ENCODE measurements at places on chromosomes 4 and X.

DNA sequence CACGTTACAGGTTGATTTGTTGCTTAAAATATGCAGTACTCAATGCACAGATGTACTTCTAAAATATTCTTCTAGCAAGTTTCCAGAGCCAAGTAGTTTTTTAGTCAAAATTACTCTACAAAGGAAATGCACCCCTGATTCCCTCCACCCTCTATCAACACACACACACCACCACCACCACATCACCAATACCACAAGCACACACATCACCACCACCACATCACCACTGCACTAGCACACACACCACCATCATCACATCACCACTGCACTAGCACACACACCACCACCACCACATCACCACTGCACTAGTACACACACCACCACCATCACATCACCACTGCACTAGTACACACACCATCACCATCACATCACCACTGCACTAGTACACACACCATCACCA, 105.2 kb upstream of the FRG1 start:
- DNase-seq = no peak

DNA sequence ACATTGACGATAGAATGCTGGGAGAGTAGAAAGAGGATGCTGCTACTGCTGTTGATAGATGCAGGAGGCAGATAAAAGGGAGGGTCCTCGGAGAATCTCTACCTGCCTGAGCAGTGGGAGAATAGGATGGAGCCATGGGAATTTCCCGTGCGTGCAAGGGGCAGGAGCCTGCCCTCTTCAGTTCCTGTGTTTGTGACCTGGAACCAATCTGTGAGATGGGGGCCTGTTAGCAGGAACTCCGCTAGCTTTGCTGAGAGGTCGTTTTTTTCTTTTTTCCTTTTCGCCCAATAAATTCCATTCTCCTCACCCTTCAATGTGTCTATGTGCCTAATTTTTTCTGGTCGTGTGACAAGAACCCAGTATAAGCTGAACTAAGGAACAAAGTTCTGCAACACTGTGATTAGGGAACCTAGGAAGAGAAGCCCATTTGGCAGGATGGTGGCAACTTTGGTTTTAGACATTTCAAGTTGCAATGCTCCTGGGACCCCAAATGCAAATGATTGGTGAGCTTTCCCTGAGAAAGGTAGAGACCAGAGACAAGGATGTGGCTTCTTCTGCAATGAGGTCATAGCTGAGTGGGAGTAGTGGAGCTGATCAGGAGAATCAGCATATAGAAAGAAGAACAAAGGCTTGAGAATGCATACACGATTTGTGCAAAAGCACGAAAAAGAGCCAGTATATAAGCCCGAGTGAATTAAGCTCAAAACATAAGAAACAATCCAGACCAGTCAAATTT, 23.9 kb downstream of the SLC39A8 start:
- no peak for DNase-seq

GRCh38 chr4:153527690-153528089, 61.5 kb downstream of the TMEM131L start:
- no peak for DNase-seq

DNA sequence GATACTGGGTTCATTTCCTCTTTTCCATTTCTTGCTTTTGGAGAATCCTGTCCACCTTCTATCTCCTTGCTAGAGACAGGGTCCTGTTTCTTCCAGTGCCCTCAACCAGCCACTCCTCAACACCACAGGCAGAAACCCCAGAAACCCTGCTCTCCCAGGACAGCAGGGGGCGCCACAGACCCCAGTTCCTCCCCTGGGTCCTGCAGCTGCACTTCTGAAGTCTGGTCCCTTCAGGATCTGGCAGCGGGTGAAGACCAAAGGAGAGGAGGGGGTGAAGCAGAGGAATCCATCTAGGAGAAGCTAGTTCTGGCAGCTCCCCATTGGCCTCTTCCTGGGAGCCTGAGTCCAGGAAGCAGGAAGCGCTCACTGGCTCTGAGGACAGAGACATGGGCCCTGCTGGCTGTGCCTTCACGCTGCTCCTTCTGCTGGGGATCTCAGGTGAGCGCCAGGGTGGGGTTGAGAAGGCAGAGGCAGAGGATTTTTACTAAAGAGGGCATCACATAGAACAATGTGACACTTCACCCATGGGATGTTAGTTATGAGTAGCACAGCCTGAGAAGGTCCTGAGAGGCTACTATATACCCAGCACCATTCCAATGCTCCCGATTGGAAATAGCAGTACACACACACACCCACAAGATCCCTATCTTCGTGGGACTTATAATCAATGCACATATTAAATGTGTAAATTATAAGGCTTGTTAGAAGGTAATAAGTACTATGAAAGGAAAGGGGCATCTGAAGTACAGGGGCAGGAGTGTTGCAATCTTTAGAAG, at the start of gene PRSS48:
Gene PRSS48 (plus strand): TSS at position 375 of the 776 bp plus-strand sequence. CDS start 12 bp downstream, at position 387.
- DNase-seq = peak; percentile 8

DNA sequence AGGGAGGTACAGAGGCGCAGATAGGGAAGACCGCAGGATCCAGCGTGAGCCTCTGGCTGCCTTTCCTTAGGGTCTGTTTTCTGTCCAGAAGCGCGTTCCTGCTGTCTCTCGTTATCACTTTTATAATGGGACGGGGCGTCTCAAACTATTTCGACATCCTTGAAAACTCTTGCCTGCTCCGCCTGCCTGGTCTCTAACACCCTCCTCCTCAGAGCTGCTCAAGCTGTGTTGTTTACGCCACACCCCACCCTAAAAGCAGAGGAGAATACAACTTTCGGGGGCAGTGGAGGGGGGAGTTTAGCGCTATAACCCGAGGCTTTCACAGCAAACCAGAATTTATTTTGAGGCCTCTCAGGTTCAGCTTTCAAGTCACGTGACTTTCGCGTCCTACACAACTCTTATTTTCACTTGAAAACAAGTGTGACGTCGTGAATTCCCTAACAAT, 646 bp upstream of the FAM3A start:
- DNase-seq = no peak

DNA sequence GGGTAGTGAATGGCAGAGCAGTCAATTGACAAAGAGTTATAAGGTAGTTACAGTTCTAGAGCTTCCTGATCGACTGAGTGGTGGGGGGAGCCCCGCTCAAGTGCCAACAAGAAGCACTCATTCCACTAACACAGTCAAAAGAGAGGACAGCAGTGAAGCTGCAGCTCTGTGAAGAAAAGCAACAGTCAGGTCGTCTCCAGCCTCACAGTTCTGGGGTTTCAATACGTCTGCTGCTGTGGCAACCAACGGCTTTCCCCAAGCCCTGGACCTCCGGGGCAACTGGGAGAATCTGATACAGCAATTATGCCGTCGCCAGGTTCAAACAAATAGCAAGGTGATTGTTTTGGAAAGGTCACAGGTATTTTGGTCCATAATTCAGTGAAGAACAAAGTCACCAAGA, 30.8 kb downstream of the GPM6B start:
- no peak for DNase-seq

DNA sequence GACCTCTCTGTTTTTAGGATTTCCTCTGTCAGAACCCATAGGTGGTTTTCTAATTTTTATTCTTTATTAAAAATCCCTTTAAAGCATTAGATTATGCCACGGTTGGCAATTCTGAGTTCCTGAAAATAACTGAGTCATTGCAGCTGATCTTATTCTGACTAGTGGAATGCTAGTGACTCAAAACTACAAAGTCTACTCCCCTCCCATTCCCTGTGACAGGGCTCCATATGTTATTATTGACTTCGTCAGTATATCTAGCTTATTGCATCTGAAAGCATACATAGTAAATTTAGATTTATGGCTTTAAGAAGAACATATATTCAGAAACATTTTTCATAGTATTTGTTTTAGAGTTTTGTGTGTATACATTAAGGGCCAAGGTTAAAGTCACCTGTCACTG, 38.5 kb downstream of the HERC3 start:
- DNase-seq = no peak

DNA sequence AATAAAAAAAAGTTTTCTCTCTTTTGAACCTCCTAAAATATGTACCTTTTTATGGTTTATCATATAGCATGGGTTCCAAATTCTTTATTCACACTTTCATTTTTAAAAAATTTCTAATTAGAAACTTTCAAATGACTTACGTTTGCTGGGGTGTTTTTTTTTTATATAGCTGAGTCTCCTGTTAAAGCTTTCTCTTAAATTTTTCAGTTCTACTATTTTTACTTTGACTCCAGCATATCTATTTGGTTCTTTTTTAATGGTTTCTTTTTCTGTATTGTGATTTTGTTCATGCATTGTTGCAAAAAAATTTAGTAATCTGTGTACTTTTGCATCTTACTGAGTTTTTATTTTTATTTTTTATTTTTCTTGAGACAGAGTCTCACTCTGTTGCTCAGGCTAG, 22.3 kb downstream of the ZNF718 start:
- DNase-seq = no peak

DNA sequence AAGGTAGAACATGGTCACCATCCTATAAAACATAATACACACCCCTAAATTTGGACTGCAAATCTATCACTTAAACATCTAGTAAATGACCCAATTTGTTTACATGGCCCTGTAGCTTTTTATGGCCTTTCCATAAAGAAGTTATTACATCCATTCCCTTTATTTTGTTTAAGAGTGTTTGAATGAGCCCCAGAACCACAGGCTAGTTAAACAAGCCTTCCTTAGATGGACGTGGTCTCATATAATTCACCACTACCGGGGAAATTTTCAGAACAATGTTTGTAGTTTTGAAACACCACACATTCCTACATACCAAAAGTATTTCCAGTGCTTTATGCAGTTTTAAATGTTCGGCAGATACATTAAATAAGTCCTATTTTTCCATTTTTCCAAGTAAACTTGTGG, 12.3 kb downstream of the PDGFC start:
- DNase-seq = no peak

DNA sequence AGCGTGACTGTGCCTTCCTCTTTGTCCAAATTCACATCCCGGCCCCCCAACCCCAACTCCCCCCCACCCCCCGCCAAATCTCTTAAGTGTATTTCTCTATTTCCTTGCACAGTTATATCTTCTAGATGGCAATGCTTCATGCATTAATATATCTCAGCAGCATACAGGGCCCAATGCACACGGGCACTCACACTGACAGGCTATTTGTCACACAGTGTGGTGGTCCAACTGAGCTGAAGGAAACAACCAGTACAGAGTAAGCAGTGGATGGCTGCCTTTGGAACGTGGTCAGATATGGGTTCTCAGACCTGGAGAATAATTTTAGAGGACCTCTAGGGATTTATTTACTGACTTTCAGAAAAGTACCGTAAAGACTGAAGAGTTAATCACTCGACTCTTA, 681 bp downstream of the EXOC1 start:
- no peak for DNase-seq

DNA sequence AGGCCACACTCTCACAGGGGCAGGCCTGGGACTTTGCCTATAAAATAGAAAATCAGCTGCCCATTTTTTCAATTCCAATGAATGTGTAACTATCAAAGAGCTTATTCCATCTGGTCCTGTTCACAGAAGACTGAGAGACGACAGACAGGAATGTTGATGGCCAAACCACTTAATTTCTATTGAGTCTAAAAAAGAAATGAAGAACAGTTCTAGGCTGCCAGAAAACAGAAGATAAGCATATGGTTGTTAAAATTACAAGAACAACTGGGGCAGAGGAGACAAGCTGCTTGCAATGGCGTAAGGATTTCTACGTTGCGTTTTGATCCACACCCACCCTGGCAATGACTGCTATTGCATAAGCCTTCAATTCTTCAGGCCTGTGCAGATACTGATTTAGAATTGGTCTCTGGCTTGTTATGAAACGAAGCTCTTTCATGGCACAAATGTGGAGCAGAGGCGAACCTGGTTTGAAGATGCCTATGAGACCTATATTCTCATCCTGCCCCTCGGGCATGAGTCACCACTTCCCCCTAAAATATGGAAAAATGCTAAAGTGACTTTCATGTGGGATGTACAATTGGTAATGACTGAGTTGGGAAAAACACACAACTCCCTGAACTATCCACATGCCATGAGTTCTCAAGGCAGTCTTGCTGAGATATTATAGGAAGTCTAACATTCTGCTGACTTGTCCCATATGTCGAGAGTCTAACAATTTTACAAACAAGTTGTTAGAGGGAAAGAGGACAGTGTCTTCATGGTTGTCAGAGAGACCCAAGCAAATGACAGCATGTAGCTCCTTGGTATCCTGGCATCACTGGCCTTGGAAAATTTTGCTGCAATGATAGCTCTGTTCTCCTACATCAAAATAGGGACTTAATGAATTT, 37.9 kb upstream of the SORBS2 start:
- DNase-seq = no peak

DNA sequence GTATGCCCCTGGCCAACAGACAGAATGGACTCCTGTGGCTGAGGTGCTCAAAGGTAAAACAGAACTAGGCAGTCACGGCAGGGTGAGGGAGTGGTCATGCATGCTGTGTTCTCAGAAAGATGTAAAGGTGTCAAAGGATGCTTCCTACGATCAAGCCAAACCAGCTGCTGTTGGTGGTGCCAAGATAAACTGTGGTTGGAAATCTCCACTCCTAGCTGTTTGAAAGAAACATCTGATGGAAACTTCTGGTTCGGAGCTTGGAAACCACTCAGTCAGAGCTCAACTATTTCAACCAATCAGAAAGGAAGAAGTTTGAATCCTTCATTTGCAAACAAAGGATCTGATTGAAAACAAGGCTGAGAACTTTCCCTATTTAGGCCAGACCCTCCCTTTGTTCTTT, 68.5 kb upstream of the DDX60 start:
- no peak for DNase-seq

DNA sequence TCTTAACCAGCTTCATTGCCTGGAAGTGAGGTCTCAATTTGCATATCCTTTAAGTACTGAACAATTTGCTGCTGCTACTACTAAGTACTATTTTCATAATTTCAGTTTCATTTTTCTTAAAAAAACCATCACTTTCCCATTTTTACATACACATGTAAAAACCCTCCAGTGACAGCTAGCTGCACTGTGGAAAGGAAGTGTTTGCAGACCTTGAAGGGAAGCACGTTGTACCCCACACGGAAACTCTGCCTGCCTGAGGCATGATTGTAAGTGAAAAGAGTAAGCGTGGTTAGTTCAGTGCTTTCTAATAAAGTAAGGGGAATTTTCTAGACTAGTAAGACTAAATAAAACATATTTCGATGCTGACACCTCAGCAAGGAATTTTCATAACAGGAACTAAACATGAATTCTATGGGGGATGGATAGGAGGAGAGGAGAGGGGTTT, 103.6 kb downstream of the RAPGEF2 start:
- DNase-seq = no peak

DNA sequence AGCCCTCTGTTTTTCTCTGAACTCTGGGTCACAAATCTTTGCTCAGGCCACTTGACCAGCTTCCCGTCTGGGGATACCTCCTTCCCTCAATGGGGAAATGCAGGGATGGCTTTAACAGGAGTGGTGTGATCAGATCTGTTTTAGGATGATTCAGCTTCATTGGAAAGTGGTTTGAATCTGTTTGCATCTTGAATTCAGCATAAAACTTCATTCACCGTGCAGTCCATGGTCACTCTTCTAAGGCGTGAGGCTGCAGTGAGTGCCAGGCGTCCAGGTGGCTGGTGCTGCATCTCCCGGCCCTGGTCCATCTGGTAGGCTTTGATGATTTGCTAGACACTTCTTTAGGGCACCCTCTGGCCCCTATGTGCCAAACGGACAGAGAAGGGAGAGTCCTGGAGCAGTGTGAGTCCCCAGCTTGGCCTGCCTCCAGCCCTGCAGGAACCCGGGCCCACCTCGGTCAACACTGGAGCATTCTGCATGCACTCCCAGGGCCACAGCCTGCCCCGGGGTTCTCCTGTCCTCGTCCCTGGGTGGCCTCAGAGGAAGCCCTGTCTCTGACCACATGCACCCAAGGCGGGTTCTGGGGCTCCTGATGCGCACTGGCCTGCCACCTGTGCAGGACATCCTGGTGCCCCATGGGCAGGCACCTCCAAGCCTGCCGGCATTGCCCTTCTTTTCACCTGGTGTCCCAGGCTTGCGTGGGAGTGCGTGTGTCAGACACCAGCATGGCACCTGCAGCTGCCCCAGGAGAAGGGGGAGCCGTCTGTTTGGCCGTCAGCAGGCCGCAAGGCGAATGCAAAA, 251.5 kb upstream of the PSAPL1 start:
- DNase-seq = no peak

Measured in CD4-positive, alpha-beta T cell (primary cell).